ENCODE measurements at places on chromosomes 13 and 19.

- DNase-seq = no peak
Measured at GRCh38 chr19:13149628-13150186, 468 bp downstream of the STX10 start.

DNA sequence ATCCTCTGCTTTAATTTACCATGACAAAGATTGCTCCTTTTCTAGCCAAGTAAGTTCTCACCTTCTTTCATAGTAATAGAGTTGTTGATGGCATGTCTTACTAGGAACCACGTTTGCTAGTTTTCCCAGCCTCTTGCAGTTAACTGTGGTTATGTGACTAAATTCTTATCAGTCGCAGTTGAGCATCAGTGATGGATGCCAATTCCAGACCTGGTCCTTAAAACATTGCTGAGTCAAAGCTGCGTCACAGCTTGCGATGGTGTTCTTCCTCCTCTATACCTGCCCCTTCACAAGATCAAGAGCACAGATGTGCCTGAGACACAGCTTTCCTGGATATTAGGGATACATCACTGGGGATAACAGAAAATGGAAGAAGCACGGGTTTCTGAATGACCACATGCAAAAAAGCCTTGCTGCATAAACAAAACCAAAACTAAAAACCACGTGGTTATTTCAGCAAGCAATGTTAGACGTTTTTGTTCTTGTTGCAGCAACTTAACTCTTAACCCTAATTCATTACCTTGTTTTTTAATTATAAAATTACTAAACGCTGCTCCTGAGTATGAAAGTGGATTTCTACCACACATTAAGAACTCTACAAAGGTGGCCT, 97.6 kb upstream of the DACH1 start:
- no peak for DNase-seq

- DNase-seq = no peak
Measured at GRCh38 chr13:37230346-37230745, 124.9 kb upstream of the CSNK1A1L start.

GRCh38 chr13:112722433-112723263, 32.8 kb downstream of the ATP11A start:
- DNase-seq = no peak

DNA sequence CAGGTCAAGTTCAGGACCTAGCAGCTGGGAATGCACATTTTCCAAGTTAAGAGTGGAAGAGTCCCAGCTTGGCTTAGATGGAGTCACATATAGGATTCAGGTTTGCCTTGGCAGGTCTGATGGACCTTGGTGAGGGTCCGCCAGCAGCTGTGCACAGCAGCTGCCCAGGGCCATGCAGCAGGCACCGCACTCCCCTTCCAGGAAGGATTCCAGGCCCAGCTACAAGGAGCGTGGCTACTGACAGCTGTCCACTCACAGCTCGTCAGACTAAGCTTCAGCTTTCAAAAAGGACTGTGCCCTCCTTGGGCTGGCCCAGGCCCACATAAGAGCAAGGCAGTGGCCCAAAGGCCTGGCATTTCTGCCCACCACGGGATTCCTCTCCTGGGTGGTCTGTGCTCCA, 68.4 kb downstream of the ALOX5AP start:
- DNase-seq = no peak

GRCh38 chr13:104085611-104086010, 1019.4 kb upstream of the SLC10A2 start:
- no peak for DNase-seq

Measured in stimulated activated CD8-positive, alpha-beta memory T cell treated with anti-CD3 and anti-CD28 coated beads, Interleukin-4, amount 100 ng/mL, for 4 hours (primary cell).